Activated T-cell treated with anti-CD3 and anti-CD28 coated beads, Interleukin-2, amount 50 U/mL, for 4 hours (primary cell): ENCODE measurements at places on chromosomes 16 and 17.

DNA sequence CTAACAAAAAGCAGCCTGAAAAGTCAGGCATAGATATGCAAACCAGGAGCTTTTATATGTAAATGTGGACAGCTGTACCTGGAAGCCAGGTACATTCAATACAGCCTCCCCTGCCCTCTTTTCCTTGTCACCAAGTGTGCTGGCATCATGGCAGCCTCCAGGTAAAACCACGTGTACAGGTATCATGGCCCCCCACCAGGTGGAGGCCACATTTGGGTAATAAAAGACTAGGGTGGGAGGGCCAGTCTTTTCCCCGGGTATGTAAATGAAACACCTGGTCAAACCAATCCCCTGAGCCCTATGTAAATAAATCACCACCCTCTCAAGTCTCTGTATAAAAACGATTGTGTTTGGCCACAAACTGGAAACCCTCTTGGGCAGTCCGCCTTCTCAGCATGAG, 226.4 kb upstream of the GOT2 start:
- DNase-seq = no peak

DNA sequence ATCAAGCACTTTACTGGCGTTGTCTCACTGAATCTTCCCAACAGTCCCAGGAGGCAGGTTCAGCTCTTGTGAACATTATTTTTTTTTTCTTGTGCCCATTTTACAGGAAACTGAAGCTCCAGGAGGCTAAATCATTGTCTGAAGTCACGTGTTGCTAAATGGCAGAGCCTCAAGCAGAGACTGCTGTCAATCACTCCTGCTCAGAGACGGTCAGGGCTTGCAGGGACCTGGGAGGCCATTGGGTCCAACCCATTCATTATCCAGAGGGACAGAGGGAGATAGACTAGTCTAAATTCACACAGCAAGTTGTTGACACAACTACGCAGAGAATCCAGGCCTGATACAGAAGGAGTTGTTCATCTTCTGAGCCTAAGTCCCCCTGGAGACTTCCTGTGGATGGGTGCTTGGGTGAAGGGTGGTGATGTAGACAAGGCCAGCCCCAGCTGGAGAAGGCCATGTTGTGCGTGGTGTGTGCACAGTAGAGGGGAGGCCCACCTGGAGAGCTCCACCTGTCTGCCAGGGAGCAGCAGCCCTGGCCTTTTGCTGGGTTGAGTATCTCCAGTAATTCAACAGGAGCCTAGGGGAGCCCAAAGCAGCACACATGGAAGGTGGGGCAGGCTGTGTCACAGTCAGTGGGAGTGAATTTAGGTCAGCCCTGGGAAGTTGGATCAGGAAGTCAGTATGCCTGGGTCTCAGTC, 24.3 kb upstream of the C1QL1 start:
- no peak for DNase-seq

DNA sequence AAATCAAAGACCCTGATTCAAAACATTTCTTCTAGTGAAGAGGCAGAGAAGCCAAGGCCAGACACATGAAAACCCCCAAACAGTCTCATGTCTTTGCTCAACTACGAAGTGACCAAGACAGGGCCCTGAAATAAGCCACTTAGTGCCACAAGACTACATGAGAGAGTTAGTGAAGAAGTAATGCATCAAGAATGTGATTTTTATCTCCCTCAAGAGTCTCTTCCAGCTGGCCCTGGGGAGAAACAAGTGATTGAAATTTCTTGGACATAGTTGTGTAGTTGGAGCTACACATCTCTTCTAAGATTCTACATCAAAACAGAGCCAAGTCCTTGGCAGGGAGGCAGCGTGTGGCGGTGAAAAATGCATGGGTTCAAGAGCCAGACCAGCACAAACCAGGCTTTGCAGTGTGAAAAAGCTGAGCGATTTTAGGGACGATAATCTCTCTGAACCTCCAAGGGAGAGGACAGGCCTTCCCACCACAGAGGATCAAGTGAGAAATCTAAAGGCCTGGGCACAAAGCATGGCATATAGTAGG, 30.6 kb downstream of the LYRM1 start:
- DNase-seq = no peak

GRCh38 chr16:89815639-89816348, 653 bp downstream of the FANCA start:
- DNase-seq = no peak
